ENCODE measurements at places on chromosomes 6 and 20.

DNA sequence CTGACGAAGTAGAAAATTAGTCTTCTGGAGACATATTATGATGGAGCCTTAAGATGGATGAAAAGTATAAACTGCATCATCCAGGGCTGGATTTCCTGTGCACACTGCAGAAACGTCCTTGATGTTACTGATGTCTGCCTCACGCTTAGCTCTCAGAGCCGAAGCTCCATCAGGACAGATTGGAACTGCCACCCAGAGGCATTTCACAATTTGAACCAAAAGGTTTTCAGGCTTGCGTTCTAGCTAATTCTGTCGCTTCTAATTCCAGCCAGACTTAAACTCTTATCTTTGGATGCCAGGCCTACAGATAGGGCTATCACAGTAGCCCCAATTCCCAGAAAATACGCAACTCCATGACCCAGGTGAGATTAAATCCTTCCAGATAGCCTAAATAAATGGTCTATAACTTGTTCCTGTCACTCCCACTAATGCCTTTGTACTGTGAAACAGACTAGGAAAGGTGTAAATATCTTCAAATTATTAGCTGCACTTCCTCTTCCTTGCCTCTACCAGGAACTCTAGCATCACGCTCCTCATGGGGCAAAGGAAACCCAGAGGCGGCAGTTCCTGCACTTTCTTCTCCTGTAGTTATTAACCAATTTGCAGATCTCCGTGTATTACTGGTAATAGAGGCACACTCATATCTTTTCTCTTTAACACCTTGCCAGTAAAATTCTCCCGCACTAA, 634.6 kb downstream of the PRKN start:
- no peak overlapping the region for H3K4me3 ChIP-seq
- H3K36me3 ChIP-seq, result no peaks in the 10 kb centered on the region
- H3K4me1 ChIP-seq, result no peaks in the 10 kb centered on the region
- no peak for DNase-seq

DNA sequence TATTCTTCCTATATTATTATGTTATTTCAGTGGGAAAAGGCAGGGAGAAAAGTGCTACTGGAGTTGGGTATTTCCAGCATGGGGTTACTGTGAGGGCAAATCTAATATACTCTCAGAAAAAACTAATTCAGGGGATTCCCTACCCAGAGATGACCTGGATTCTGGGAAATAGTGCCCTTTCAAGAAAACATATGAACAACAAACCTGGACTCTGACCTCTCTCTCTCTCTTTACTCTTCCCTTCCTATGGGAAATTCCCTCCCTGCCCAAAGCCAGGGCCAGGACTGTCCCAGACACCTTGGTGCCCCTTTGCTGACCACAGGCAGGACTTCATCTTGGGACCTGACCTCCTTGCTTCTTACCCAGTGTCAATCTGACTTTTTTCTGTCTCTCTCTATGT, 1.6 kb upstream of the UBD start:
- no peak overlapping the region for H3K4me3 ChIP-seq
- no peak overlapping the region for H3K27ac ChIP-seq
- H3K36me3 ChIP-seq, result no peaks in the 10 kb centered on the region
- peaks cover 3% of the 10 kb centered on the region for H3K27me3 ChIP-seq
- DNase-seq, result no peak

DNA sequence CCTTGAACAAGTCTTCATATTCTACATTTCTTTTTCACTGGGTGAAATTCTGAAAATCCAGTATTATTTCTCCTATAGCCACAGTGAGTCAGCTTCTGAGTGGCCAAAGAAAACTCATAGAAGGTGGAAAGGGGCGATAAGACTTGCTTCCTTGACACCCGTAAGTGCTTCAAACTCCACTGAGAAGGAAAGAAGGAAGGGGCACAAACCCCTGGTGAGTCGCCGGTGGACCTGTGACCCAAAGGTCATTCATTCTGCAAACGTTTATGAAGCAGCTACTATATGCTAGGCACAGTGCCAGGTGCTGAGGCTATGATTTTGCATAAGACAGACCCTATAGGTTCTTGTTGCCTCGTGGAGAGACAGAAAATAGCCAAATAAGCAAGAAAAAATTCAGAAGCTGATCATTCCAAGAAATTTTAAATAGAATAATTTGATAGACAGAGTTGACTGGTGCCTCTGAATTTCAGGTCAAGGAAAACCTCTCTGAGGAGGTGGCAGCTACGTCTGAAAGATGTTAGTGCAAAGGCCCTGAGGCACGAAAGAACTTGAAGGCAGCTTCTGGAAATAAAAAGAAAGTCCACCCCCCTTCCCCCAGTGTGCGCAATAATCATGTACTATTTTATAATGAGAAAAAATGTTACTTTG, 118.2 kb downstream of the CD24 start:
- H3K27me3 ChIP-seq, result no peaks in the 10 kb centered on the region
- H3K4me1 ChIP-seq, result no peaks in the 10 kb centered on the region
- H3K36me3 ChIP-seq, result no peaks in the 10 kb centered on the region
- no peak for DNase-seq

GRCh38 chr20:23880417-23880816, 869 bp upstream of the CST5 start:
- H3K27ac ChIP-seq, result no peak overlapping the region
- H3K4me1 ChIP-seq, result no peaks in the 10 kb centered on the region
- no peak overlapping the region for H3K4me3 ChIP-seq
- no peaks in the 10 kb centered on the region for H3K36me3 ChIP-seq
- H3K27me3 ChIP-seq, result no peaks in the 10 kb centered on the region

DNA sequence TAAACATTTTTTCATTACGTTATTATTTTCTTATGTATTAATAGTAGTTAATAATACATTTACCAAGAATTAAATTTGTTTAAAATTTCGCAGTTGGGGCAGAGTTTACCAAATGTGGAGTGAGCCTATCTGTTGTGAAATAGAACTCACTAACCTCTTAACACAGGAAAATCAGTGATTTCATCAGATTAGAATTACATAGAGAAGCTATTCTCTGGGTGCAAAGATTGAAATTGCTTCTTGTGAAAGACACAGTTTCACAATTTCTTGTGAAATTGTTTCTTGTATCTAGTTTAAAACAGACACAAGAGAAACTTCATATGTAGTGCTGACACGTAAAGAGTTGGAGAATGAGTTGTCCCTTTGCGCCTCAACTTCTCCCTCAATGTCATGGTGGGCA, 69.4 kb upstream of the PRL start:
- H3K4me1 ChIP-seq, result peaks cover 6% of the 10 kb centered on the region
- H3K4me3 ChIP-seq, result no peak overlapping the region
- DNase-seq, result no peak
- H3K27ac ChIP-seq, result no peak overlapping the region
- no peaks in the 10 kb centered on the region for H3K27me3 ChIP-seq
